ENCODE measurements at places on chromosomes 5 and 9. TPM values are rescaled to one million over a fixed set of nuclear protein-coding genes. Genes with fewer than 3 reads are reported as not detected.
A peak's percentile ranks its signal among the peaks of the same experiment; 100 is the strongest.

PCDHB7 gene
- 5.3 TPM for total RNA-seq

GRCh38 chr9:133632806-133633680 is 3.1 kb upstream of the DBH start:
- no peak for DNase-seq

- no peak for DNase-seq
Measured at GRCh38 chr9:104494808-104495207, 9.3 kb upstream of the OR13F1 start.

- DNase-seq, result no peak
Measured at GRCh38 chr5:57695706-57696388, 213.2 kb upstream of the ACTBL2 start.

GRCh38 chr9:79357194-79357593 is 214.6 kb upstream of the TLE4 start:
- DNase-seq, result no peak

GRCh38 chr5:79886925-79887655 is 104.0 kb downstream of the MTX3 start:
- DNase-seq, result no peak

CCDC183 gene
- 0.71 TPM for total RNA-seq

- no peak for DNase-seq
Measured at GRCh38 chr5:60977956-60978737, 33.1 kb downstream of the NDUFAF2 start.

GRCh38 chr9:3138231-3139229 is 294.6 kb upstream of the PUM3 start:
- DNase-seq, result no peak

SPINK13 gene
- not detected for total RNA-seq

PCDHA8 gene
- total RNA-seq, result not detected

DNA sequence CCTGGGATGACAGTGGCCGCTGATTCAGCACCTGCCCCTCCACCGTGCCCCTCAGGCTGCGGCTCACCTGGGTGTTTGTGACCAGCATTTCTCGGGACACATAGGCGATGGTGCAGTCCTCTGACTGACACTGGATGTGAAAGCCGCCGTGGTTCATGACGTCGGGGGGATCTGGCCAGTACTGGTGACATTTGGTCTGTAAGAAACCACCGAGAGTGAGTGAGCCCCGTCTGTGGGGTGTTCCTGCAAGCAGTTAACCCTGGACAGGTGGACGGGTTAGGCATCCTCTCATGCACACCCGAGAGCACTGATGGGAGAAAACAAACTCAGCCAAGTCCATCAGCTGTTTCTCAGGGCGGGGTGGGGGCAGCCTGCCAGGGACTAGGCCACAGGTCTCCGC is 62.5 kb upstream of the EPB41L4B start:
- DNase-seq, result no peak

APBA1 gene
- 4.6 TPM for total RNA-seq

IL4 gene
- not detected for total RNA-seq

DNA sequence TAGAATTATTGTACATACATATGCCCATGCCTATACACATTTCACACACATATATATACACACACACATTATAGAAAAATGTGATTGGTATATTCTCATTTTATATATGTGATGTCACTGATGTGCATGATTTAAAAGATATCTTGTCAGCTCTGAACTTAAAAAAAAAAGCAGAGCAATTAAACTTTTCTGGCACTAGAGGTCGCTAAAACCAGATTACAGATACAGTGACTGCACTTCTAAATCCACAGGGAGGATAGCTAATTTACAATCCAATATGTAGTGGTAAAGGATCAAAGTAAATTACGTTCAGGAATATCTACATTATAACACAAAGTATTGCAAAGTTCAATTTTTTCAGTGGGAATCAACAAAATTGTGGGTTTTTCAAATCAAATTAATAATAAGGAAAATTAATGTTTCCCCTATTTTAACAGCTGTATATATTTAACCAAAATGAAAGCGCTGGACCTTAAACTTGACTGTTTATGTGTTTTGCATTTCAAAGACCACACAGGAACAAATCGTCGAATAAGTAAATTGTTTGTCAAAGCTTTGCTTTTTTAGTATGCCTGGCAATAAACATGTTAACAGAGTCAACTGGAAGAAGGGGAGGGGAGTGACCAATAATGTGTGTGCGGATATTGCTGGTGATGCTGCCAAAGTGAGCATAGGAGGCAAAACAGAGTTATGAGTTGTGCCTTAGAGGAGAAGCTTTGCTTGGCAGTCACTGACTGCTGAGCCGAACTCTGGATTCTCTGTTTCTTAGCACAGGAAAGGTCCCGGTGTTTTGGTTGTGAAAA is 1201.4 kb upstream of the C9orf72 start:
- DNase-seq, result no peak

- DNase-seq, result no peak
Measured at GRCh38 chr5:177361418-177362291, 3.9 kb downstream of the RGS14 start.

LCN1 gene
- total RNA-seq, result not detected

FABP6 gene
- not detected for total RNA-seq

- DNase-seq, result no peak
Measured at GRCh38 chr5:45089870-45090269, 281.1 kb downstream of the MRPS30 start.

RANBP6 gene
- 11.3 TPM for total RNA-seq

DNA sequence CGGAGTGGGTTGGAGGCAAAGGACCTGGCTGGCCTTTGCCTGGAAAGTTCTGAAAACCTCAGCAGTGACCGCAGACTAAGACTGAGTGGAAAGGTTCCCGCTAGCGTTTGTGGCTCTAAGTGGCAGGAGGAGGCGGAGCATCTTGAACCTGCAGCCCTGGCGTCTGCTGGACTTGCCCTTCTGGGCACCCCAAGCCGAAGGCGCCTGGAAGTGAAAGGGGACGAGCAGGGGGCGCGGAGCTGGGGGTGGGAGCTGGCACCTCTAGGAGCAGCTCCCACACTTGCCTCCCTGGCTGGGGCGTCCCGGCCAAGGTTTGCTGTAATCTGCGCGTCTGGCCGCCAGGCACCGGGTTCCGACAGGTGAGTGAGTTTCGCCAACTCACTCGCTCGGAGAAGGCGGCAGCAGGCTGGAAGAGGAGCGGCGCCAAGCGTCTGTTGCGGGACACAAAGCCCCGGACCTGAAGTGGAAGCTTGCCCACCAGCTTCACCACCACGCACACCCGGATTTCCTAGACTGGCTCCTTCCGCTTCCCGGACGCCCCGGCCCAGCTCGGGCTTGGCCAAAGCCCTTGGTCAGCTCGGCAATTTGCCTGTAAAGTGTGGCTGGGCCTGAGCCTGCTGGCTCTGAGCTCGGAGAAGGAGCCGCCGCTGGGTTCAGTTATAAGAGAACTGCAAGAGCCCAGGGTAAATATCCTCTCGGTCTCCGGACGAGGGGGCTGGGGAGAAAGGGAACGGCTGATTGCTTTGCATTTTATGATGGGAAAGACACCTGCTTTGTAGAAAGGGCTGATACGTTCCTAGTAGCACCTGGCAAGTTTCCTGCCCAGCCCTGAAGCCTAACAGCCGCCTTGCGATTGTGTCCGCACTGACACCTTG is at the start of gene GNA14:
Gene GNA14 (minus strand): TSS at position 89 of the 875 bp plus-strand sequence. CDS start 529 bp downstream, outside the sequence.
- DNase-seq, result peak; percentile 82

GRCh38 chr5:65830856-65831255 is 95.5 kb upstream of the ERBIN start:
- DNase-seq, result no peak
